ELR (cell line): ENCODE measurements at places on chromosomes 11 and 22.
A peak's percentile ranks its signal among the peaks of the same experiment; 100 is the strongest.

DNA sequence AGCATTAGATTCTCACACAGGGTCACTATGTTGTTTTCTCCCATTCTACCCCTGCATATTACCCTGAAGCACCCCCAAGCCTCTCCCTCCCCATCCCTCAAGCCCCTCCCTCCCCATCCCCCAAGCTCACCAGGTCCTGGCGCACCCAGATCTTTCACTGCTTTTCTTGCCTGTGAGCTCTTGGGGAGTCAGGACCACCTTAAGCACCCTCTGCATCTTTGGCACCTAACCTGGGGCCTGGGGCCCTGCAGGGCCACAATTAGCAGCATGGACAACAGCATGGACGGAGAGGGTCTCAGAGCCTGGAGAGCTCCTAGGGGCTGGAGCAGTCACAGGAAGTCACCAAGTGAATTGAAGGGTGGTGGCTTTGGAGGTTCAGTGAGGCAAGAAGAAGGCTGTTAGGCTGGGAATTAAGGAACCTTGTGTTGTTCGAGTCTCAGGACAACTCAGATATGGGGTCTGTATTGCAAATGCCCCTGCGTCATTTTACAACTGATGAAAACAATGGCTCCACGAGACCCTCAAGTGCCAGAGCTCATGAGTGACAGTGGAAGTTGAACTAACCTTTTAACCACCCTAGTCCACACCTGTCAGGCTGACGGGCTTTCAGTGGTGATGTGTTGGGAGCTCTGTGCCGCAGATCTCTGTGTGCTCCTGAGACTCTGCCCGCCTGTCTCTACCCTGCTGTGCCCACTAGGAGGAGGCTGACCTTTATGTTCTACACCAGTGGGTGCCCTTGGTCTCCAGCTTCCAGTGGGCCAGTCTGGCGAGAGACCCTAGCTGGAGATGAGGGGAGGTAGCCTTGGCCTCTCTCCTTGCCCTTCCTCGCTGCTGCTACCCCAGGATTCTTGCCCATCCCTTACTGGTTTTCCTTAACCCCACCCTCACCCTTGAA, 111.3 kb upstream of the OR4B1 start:
- DNase-seq: no peak

DNA sequence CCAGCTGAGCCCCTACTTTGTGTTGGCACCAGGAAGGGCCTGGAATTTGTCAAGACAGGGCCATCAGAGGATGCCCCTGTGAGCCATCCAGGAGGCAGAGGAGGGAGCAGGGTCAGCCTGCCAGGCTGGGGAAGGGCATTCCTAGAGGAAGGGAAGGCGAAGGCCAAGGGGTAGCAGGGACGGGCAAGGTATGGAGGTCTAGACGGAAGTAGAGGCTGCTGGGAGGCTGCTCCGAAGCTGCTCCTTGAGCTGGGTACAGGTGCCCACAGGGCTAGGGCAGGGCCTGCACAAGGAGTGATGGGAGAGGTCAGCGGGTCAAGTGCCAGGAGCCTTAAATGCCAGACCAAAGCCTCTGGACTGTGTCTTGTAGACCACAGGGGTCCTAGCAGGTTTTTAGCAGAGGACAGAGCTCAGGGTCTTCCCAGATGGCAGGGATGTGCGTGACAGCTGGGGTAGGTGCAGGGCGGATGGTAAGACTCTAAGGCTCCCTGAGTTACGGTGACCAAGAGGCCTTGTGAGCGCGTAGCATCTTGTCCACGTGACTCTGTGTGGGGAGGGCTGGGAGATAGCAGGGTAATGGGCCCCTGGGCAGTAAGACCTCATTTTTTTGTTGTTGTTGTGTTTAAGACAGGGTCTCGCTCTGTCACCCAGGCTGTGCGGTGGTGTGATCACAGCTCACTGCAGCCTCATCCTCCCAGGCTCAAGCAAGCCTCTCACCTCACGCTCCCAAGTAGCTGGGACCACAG, 31.7 kb upstream of the CSNK1E start:
- no peak for DNase-seq

- peak; percentile 19 for DNase-seq
Observed at GRCh38 chr22:45580726-45581381, 78.2 kb downstream of the FBLN1 start.

GRCh38 chr11:27385245-27385644, 22.2 kb upstream of the CCDC34 start:
- DNase-seq: peak; percentile 87

DNA sequence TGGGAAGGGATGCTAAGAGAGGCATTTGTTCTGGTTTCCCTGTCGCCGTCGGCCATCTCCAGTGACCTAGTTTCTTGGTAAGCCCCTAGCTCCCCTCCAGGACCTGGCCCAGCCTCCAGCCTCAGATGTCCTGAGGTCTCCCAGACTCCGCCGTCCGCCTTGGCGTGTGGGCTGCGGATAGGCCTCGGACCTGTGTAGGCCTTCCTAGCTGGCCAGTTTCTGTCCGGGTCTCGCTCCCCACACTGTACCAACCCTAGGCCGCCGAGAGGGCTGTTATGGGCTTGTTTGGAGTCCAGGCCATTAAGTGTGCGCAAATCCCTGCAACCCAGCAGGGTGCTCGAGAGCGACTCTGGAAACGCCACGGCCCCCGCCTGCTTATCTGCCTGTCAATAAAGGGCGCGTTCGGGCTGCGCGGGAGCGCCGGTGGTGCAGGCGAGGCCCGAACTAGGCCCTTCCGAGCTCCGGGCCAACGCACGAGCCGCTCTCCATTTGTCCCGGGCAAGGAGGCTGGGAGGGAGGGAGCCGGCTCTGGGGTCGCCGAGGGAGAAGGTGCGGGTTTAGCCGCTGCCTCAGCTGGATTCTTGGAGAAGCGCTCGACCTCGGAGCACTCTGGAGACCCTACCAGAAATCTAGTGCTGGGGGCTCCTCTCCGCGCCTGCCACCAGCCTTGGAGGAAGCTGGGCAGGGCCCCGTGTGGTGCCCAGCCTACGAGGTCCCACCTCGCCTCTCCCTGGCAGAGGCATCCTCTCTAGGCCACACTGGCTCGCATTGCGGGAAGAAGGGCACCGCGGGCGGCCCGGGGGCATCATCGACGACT, 8.7 kb upstream of the PAX6 start:
- no peak for DNase-seq

GRCh38 chr22:25094579-25094978, 105.1 kb upstream of the CRYBB3 start:
- DNase-seq: no peak

DNA sequence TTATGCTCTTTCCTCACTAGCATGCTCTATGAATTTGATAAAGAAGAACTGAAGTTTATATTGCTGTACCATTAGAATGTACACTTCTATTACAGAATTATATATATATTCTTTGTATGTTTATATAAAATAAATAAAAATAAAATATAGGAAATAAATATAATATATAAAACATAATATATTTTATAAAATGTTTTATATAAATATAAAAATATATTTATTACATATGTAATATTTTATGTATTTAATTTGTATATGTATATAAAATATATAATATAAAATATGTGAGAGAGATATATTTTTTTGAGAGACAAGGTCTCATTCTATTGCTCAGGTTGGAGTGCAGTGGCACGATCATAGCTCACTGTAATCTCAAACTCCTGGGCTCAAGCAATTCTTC, 18.3 kb upstream of the RTCB start:
- no peak for DNase-seq

GRCh38 chr11:119990309-119991021, 147.4 kb downstream of the TRIM29 start:
- DNase-seq: no peak

DNA sequence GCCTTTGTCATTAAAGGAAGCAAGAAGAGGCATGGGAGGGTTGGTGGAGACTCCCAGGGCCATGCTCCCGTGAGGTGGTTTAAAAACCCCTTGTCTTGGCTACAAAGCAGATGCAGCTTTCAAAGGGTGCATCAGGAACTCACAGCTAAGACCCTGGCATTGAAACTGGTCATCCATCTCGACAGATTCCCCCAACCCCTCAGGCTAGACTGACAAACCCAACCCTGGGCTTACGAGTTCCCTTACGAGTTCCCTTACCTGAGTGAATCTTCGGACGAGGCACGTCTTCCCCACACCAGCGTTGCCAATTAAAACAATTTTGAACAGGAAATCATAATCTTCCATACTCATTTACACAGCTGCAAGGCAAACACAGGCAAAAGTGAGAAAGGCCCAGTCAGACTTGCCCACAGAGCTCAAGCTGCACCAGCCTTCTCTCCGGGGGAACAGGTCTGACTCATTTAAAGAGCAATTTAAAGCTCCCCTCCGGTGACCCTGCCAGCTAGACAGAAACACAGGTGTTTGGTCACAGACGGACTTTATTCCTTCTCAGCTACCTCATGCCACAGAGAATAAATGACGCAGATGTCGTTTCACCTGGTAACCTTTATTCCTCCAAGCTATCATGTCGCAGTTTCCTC, 74.6 kb downstream of the RAB30 start:
- no peak for DNase-seq

DNA sequence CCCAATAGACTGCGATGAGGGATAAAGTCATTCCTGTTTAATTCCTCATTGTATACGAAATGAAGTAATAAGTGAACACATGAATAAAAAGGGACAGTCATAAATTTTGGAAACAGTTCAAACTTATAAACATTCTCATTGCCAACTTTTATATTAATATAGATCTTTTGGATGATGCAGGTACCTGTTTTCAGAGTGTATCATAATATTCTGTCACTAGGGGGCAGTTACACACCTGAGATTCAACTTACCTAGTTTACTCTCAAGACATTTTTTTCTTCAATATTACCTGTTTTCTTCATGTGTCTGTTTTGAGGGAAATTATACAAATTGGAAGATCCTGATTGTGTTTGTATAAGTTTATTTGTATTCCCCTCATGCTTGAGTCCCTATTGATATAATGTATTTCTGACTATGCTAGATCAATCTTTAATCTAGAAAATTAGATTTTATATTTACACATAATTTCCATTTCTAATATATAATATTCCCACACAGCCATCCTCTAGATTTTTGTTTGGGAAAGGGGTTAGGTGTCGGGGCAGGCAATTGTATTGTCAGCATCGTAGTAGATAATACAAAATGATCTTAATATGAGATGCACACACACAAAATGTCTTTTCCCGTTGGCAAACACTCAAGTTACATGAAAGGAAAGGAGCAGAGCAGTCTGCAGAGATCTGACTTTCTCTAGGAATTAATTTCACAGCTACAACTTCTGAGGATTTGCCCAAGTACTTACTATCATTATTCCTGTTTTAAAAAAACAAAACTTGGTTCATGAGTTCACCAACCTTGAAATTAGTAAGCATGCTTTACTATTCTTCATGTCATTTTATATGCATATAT, 18.4 kb downstream of the FDX1 start:
- DNase-seq: no peak

DNA sequence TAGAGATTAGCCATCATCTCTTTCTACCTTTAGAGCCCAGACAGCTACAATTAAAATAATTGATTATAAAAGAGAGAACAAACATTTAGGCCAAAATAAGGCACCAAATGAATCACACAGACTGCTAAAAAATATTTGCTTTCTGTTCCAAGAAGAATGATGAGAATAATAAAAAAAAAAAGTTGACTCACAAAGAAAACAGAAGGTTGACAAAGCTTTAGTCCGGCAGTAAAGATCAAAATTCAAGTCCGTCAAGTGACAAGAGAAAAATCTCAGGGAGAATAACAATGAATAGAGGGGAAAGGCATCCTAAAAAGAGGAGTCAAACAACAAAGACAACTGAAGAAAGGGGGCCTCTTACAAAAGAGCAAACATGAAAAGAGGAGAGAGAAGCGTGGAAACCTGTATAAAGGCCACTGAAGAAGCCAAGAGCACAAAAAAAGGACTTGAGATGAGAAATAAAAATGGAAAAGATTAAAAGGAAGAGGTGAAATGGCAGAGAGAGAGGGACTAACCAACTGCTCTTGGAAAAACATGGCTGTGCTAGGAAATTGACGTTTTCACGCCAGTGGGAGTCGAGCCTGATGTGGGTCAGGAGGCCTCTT, 910.2 kb downstream of the OPCML start:
- no peak for DNase-seq

GRCh38 chr22:22156716-22157347, 87.8 kb upstream of the VPREB1 start:
- DNase-seq: peak; percentile 80

DNA sequence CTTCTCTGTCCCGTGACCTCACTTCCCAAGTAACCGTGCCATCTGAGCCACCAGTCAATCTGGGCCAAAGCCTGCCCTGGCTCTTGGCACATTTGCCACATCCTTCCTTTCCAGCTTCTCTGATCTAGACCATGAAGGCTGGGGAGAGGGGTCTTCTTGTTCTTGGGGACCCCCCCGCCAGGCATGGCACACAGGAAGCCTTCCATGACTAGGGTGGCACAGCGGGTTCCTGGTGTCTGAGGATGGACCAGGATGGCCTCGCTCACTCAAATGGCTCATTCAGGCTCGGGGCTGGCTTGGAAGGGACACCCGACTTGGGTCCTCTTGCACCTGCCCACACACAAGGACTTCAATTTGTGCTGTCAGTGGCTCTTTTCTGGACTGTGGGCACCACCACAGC, 121.3 kb downstream of the BCR start:
- no peak for DNase-seq

DNA sequence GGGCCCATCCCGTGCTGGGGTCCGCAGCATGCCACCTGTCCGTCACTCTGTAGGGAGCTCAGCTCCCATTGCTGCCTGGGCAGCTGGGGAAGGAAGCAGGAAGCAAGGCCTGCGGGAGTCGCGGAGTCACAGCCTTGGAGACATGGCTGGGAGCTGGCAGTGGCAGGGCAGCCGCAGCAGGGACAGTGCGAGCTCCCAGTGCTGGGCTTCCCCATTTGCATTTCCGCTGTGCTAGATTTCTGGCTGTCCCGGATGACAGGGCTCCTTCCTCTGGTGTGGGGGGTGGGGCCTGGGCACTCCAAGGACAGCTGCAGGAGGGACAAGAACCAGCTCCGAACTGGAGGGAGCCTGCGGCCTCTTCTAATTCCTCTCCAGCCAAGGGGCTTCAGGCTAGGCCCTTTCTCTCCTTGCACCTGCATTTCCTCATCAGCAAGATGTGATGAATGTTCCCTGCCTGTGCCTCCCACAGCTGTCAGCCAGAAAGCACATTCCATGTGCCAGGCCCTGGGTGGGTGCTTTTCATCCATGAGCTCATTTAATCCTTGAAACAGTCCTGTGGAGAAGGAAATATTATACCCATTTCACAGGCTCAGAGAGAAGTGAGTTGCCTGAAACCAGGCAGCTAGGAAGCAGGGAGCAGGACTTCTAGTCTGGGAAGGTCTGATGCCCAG, 48.0 kb downstream of the MYO7A start:
- DNase-seq: no peak

- no peak for DNase-seq
Observed at GRCh38 chr22:34743110-34743751, 322.7 kb upstream of the ISX start.

DNA sequence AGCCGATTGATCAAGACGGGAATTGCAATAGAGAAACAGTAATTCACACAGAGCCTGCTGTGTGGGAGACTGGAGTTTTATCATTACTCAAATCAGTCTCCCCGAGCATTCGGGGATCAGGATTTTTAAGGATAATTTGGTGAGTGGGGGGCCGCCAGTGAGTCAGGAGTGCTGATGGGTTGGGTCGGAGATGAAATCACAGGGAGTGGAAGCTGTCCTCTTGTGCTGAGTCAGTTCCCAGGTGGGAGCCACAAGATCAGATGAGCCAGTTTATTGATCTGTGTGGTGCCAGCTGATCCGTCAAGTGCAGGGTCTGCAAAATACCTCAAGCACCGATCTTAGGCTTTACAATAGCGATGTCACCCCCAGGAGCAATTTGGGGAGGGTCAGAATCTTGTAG, 15.5 kb downstream of the MTFP1 start:
- no peak for DNase-seq
